ENCODE measurements at places on chromosomes 2 and 18. TPM values are rescaled to one million over a fixed set of nuclear protein-coding genes. Genes with fewer than 3 reads are reported as not detected.

- no peak for DNase-seq
Observed at GRCh38 chr2:57313678-57314077, 732.9 kb upstream of the VRK2 start.

DNA sequence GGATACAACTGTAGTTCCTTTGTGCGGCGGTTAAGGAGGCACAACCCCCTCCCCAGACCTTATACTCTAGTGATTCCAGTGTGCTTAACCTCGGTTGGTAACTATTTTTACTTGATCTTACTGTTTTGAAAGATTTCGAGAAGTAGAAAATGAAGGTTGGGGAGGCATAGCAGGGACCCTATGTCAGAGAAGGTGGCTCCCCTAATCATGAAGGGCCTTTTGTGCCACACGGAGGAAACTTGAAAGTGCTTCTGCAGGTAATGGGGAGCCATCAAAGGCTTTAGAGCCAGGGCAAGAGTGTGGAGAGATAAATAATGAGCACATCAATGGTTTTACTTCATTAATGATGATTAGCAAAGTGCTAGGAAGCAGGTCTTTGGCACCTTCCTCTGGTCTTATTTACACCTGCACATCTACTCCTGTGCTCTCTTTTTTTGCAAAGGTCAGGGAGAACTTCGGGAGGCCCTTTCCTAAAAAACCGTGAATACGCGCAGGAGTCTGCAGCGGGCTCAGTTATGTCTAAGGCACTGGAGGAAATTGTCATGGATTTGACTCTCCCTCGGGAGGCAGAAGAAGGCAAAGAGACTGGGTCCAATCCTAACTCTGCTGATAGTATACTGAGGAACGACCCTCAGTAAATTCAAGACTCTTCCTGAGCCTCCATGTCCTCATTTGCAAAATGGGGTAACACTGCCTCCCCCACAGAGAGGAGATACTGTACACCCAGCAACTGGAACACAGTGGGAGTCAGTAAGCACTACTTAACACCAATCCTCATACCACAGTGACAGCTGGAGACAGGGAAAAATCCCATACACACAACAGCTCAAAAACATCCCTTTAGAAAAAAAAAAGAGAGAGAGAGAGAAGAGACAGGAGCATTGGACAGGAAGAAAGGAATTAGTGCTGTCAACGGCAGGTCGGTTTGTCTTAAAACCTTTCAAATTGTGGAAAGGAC is 81.6 kb downstream of the DDX1 start:
- DNase-seq, result no peak

Gene NEUROD1
- total RNA-seq, result not detected

Gene VSNL1
- total RNA-seq, result 0.08 TPM

Gene SLC11A1
- 0.11 TPM for total RNA-seq
